NCI-H524 (cell line): ENCODE measurements at places on chromosomes 13 and 19.

DNA sequence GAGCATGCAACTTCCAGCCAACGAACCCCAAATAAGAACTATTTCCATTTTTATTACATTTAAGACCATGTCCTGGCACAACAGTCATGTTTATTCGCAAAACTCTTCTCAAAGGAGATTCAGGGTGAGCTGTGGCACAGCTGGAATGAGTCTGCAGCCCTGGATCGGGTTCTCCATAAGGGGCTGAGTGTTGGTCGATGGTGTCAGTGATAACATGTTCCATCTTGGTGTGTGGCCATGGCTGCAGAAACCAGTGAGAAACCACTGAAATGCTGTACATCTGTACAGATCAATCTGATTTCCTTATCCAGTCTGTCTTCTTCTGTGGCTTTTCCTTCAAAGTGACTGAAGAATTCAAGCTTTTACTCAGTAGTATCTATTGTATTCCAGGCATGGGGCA lies 15.2 kb downstream of the FAM124A start:
- no peak for DNase-seq

GRCh38 chr19:39906820-39907611 lies 27.4 kb downstream of the FCGBP start:
- no peak for DNase-seq

DNA sequence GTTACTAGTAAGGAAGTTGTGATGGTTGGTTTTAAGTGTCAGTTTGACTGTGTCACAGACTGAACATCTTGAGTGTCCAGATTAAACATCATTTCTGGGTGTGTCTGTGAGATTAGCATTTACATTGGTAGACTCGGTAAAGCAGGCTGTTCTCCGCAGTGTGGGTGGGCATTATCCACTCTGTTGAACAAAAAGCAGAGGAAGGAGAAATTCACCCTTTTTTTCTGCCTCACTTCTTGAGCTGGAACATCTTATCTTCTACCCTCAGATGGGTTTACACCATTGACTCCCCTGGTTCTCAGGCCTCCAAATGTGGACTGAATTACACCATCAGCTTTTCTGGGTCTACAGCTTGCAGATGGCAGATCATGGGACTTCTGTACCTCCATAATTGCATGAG lies 63.7 kb upstream of the ZDHHC20 start:
- DNase-seq: no peak

GRCh38 chr19:49808711-49809159 lies 4.4 kb downstream of the FUZ start:
- no peak for DNase-seq

DNA sequence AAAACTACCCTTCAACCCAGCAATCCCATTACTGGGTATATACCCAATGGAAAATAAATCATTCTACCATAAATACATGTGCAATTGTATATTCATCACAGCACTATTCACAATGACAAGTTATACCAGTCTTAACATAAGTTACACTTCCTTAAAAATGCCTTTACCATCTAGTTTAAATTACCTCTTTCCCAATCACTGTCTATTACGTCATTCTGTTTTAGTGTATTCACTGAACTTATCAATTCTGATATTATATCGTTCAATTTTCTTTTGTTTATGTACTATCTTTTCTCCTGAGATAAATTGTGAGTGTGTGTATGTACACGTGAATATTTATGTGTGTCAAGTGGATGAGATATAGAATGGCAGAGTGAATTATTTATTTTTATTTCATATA lies 1416.8 kb downstream of the OLFM4 start:
- no peak for DNase-seq

DNA sequence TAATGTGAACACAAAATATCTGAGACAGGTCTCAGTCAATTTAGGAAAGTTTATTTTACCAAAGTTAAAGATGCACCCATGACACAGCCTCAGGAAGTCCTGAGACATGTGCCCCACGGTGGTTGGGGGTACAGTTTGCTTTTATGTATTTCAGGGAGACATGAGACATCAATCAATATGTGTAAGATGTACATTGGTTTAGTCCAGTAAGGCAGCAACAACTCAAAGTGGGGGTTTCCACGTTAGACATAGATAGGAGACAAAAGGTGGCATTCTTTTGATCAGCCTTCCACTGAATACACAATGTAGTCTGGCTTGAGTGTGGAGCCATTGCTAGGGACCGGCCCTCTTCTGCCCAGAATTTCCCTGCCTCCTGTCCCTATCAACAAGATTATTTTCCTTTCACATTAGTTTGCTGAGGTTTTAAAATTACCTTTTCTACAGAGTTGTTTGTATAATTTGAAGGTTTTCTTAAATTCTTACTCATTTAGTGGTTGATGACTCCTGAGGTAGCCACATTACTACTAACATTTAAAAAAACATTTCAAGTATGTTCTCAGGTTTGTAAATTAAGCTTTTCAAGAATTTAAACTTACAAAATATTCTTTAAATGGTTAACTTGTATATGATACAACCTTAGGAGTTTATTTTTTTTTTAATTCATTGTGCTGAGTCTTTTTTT lies 33.2 kb downstream of the RNASEH2B start:
- no peak for DNase-seq

GRCh38 chr13:107413005-107413404 lies 802.3 kb downstream of the LIG4 start:
- no peak for DNase-seq

DNA sequence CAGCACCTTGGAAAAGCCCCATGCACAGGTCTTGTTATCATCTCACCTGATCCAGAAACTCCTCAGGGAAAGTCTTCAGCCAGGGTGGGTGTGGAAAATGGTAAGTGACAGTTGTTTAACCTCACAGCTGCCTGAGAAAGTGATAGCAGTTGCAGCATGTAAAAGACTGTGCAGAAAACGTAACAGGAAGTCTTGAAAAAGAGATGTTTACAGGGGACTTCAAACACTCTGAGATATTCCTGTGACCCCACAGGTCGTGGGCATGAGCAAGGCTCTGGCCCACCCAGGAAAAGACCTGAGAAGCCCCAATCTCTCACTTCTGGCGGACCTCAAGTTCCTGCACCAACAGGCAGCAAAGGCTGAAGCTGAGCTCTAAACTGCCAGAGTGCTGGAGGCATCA lies 826.9 kb downstream of the UQCRFS1 start:
- no peak for DNase-seq

DNA sequence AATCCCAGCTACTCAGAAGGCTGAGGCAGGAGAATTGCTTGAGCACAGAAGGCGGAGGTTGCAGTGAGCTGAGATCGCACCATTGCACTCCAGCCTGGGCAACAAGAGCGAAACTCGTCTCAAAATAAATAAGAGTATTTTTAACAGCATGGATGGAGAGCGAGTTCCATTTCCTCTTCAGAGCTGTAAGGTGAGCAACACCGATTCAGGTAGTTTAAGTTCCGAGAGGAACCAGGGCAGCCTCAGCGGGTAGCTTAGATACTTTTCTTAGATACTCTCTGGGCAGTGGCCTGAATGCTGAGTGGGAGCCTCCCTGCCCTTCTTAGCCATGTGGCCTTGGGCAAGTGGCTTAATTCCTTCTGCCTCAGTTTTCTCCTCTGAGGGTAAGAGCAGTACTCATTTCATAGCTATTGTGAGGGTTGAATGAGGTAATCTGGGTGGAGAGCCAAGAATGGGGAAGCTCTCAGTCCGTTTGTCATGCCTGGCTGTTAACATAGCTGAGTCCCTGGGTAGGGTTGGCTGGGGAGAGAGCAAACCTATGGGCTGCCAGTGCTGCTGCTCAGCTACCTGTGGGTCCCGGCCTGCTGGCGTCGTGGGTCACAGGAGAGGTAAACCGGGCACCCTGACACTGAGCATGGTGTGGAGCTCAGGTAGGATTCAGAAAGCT lies 4.1 kb downstream of the ATP11A start:
- DNase-seq: no peak
